ENCODE measurements at places on chromosomes 2 and 18.

GRCh38 chr2:240922982-240923537 lies 16.9 kb downstream of the CROCC2 start:
- DNase-seq = no peak

DNA sequence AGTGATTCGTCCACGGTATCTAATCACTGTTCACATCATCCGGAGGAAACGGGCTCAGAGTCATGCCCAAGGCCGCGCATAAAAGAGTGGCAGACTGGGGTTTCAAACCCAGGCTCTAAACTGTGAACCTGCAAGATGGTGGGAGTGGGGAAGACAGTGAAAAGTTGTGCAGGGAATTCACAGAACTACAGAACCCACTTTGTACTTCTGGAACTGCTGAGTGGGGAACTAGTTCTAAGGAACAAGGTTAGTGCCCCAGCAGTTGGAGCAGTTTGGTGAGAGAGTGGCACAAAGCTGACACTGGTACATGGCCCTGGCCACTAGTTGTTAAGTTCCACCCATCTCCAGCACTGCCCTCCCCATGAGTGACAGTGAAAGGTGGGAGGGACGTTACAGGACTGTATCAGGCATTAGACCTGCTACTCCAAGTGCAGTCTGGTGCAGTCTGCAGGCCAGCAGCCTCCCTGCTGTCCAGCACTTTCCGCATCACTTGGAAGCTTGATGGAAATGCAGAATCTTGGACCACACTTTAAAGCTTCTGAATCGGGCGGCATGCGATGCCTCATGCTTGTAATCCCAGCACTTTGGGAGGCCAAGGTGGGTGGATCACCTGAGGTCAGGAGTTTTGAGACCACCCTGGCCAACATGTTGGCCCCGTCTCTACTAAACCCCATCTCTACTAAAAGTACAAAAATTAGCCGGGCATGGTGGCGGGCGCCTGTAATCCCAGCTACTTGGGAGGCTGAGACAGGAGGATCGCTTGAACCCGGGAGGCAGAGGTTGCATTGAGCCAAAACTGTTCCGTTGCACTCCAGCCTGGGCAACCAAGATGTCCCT lies 47.3 kb downstream of the C2orf42 start:
- no peak for DNase-seq

- DNase-seq = no peak
These were observed 120.3 kb downstream of the ACOXL start for GRCh38 chr2:110852541-110853263.

GRCh38 chr2:214104219-214104618 lies 306.6 kb upstream of the VWC2L start:
- DNase-seq = no peak

DNA sequence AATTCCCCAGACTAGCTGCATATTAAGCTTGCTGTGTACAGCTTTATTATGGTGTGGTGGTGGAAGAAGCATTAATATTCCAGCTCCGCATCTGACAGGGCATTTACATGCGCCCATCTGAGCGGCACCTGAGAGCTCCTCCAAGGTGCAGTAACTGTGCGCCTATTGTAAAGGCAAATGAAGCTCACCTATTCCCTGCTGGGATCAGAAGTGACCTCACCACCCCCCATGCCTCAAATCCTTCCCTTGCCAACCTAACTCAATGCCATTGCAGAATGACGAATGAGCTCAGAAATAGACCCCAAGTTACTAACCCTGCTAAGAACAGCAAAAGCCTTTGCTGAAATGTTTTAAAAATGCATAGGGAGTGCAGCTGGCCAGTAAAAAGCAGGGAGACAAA lies 14.3 kb downstream of the BCL11A start:
- no peak for DNase-seq

DNA sequence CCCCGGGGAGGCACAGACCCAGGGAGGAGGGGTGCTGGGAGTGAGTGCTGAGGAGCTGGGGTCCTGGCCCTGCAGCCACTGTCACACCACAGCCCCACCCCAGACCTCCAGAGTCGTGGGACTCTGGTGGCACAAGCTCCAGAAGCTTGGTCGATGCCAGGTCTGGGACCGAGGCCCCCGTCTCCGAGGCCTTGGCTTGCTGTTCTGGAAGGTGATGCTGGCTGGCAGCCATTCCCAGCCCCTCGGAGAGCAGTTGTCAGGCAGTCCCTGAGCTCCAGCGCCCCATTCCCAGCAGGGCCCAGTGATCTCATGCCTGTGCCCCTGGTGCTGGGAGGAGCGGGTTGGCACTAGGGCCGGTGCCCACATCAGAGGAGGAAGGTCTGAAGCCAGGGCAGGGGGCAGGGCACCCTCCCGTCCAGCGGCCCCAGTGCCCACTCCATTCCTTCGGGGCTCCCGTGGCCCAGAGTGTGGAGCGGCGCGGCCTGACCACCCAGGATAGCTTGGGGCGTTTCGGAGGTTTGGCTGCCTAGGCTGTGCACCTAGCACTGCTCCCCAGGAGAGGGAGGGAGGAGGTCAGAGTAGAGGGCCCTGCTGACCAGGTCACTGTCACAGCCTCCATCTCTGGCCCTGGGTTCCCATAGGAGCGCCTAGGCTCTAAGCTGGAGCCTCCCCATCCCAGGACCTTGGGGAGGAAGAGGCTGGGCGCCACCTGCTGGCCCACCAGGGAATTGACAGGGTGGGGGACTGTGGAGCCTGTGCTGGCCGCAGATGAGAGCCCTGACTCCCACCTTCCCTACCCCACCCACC lies 16.8 kb upstream of the ALPI start:
- no peak for DNase-seq

GRCh38 chr2:112588611-112589045 lies 4.2 kb downstream of the CHCHD5 start:
- DNase-seq = no peak
